ENCODE measurements at places on chromosomes 2 and 18.

DNA sequence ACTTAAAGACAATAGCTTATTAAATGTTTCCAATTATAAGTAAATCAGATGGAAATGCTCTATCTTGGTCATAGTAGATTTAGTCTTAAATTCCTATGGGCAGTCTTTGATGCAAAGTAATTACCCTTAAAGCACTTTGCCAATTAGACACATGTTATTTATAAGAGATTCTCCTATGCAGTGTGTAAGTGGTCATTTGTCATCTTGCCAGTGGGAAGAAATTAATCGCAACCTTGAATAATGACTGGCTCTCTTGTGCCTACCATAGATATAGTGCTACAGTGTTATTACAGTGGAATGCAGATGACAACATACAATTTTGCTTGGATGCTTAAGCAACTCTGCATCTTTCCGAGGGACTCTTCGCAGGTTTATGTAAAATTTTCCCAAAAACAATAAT, 311.0 kb upstream of the THUMPD2 start:
- no peak for DNase-seq

DNA sequence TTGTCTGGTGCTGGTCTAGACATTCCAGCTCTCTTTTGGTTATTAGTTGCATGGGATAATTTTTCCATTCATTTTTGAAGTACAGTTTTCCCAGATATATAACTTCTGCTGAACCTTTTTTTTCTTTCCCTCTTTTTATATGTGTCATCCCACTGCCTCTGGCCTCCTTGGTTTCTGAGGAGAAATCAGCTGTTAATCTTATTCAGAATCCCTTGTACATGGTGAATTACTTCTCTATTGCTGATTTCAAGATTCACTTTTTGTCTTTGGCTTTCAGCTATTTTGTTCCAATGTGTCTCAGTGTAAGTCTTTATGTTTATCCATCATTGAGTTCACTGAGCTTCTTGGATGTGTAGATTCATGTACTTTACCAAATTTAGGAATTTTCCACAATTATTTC, 99.7 kb downstream of the ARHGEF4 start:
- DNase-seq = no peak

GRCh38 chr18:71936744-71937143, 607.4 kb downstream of the CBLN2 start:
- DNase-seq = no peak

- peak; percentile 82 for DNase-seq
These were observed 7.6 kb upstream of the METTL21A start for GRCh38 chr2:207632575-207633493.

GRCh38 chr2:217939629-217940245, 63.1 kb downstream of the TNS1 start:
- DNase-seq = no peak

GRCh38 chr2:100247256-100248043, 74.9 kb downstream of the LONRF2 start:
- DNase-seq = no peak

DNA sequence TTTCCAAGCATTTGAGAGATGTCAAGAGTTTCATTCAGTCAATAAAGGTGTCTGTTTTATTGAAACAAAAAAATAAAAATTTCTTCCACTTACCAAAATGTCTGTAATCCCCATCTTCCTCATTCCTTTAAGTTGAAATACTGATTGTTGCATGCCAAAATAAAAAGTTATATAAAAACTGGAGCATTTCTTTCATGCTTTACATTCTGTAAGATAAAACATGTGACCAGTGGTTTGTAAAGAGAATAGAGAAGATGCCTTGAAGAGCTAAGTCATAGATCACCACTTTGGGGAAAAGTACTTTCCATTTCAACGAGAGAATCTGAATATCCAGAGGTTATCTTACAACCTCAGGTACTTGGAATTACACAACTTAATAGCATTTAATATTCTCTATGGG, 35.9 kb upstream of the MYO1B start:
- no peak for DNase-seq

Measured in fibroblast of mammary gland (primary cell).